ENCODE measurements at places on chromosomes 1 and 21.

DNA sequence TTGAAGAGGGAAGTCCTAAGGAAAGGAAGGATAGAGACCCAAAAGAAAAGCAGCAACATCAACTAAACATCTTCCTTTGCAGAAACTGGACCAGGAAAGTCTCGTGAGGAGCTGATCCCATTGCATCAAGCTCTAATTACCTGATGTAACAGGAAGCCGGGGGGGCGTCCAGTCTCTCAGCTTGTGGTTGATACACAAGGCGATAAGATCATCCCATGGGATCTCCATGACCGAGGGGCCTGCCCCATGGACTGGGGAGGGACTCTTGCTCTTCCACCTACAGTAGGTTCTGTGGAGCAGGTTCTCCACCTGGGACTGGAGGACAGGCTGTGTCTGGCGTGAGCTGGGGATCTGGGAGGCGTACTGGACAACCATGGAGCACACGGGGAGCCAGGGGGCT, 14.8 kb upstream of the LSS start:
- no peak for DNase-seq

DNA sequence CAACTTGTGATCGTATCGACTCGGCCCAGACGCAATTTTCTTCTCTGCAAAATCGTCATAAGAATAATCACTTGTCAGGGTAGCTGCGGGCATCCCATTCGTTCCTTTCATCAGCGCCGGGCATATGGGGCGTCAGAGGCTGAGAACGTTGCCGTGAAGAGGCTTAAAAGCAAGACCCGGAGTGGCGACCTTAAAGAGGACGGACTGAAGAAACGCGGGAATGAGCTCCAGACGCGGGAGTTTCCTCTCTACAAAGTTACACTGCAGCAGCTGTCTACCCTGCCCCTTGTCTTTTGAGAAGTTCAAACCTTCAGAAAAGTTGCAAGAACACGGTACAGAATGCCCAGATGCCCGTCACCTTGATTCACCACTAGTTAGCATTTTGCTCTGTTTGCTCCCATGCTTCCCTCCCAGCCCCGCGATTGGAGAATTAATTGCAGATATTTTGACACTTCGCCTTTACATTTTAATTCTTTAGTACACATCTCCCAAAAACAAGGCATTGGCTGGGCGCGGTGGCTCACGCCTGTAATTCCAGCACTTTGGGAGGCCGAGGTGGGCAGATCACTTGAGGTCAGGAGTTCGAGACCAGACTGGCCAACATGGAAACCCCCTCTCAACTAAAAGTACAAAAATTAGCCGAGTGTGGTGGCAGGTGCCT, 967 bp downstream of the CENPS start:
- no peak for DNase-seq

DNA sequence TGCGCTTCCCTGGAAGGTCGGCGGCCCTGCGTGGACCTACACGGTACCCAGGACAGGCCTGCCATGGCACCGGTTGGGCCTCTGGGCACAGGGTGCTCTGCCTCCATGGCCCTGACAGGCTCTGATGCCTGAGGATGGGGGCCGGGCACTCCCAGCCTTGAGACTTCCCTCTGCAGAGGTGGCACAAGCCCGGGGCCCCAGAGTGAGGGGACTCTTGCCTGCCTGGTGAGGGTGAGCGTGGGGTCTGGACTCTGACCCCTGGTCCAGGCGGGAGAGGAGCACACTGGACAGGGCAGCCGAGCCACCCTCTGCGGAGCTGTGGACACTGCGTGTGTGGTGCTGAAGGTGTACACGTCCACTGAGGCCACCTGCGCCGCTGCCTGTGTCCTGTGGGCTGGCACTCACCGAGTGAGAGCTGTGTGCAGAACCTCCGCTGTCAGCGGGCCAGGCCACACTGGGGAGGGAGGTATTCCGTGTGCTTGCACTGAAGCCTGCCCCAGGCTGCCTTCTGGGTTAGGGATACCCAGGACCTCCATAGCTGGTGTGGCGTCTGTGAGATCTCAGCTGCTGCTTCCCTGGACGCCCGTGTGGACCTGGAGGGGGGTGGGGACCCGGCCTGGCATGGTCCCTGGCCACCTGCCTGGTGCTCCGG, 10.4 kb downstream of the SKI start:
- DNase-seq: no peak

DNA sequence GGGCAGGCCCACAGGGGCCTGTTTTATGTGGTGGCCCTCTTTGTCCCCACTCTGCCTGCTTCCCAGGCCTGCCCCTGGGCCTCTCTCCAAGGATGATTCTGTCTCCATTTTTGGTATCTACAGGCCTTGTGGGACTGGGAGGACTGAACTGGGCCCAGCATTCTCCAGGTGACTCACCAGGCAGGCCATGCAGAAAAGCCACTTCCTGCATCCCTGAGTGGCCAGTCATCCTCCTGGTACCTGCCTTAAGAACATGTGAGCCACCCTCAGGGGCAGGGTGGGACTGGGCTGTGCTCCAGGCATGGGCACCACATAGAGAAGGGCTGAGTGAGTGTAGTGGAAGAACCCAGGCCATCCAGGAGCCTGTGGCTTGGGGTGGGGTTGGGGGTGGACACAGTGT, 20.0 kb upstream of the BCAR3 start:
- peak; percentile 97 for DNase-seq

GRCh38 chr1:193471981-193472380, 285.6 kb upstream of the B3GALT2 start:
- DNase-seq: no peak

DNA sequence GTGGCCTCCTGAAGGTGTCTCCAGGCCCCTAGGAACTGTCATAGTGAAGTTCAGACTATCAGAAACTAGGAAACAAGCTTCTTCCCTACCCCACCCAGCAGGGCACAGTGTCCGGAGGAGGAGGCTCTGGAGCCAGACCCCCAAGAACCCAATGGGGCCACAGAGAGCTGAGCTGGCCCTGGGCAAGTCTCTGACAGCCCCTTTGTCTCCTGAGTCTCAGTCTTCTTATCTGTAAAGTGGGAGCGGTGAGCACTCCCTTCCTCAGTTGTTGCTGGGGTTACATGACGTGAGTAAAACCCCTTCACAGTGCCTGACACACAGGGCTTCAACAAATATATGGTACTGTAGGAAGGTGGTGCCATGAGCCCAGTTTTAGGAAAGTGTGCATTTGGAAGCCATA, 675.8 kb downstream of the MATN1 start:
- no peak for DNase-seq

DNA sequence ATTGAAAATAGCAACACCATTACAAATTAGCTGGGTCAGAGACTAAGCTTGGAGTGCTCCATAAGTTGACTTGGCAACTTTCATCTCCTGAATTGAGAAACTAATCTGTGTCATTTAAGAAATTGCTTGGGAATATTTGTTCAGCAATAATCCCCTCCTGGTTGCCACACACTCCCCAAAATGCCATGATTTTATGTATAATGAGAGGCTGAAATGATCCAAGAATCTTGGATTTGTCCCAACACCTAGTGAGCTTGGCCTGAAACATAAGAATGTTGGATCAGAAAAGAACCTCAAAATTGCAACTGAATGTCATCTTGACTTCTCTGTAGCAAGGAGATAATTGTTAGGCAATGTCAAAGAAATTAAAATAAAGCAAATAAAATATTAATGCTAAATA, 805.9 kb upstream of the ADAMTS5 start:
- peak; percentile 45 for DNase-seq

GRCh38 chr1:156556354-156556753, 16.0 kb downstream of the IQGAP3 start:
- DNase-seq: no peak

GRCh38 chr1:36529769-36530260, 47.1 kb upstream of the CSF3R start:
- DNase-seq: no peak

DNA sequence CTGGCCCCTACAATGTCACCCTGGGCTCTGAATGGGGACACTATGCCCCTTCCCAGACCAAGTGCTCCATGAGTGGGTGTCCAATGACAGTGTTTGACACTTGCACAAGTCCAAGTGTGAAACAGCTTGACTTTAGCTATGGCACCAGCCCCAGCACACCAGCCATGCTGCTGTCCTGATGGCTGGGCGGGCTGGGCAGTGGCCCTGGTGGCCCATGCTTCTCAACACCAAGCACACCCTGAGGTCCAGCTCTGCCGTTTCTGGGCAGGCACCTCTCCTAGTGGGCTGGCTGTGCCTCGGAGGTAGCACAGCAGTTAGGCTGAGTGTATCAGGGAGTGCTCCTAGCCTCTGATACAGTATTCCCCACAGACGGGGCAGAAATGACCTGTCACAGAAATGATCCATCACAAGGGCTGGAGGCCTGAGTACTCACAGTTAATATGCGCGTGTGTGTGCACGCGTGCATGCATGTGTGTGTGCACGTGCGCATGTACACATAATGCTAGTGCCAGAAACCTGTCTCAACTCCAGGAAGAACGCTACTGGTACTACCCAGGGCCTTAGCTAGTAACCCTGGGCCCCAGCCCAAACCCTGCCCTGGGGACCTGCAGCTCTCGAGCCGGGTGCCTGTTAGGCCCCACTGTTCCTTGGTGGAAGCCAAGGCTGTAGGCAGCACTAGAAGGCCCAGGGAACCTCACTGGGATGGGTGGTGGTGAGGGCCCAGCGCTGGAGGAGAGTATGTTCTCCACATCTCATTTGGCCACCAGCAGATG, 134.0 kb downstream of the DMRTB1 start:
- DNase-seq: no peak

- DNase-seq: no peak
These were observed 274.4 kb downstream of the PLPP3 start for GRCh38 chr1:56304975-56305374.

GRCh38 chr1:3942416-3943122, 42.5 kb upstream of the C1orf174 start:
- DNase-seq: no peak

- DNase-seq: no peak
These were observed 41.0 kb downstream of the ATP2B4 start for GRCh38 chr1:203667616-203668015.

- DNase-seq: no peak
These were observed 92.0 kb downstream of the TIAM1 start for GRCh38 chr21:31252091-31252490.

DNA sequence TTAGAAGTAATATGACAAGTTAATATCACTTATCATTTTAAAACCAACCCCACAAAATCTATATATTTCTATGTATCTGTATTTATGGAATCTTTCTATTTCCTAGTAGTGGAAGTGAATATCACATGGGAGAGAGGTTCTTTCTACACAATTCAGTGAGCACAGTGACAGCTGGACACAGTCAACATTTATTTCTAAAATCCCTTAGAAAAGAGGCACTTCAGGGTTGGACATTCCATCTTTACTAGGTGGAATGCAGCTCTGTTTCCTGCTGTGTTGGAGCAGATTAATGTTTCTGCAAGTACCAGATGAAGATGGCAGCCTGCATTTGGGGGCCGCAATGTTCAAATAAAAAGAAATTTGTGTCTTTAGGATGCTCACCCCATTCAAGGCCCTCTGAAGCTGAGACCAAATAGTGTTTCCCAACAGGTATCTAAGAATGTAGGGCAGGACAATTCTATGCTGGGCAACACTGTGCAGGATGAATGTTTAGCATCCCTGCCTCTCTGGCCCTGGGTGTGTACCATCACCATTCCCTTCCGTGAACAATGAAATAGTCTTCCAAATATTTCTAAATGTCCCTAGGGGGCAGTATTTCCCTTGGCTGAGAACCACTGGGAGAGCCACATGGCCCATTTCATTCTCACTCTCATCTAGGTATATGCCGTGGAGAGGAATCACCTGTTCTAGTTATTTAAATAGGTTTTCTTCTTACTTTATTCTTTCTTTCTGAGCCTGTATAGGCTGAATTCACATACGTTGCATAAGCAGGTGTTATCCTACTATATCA, 394.8 kb downstream of the PRDM2 start:
- DNase-seq: no peak

DNA sequence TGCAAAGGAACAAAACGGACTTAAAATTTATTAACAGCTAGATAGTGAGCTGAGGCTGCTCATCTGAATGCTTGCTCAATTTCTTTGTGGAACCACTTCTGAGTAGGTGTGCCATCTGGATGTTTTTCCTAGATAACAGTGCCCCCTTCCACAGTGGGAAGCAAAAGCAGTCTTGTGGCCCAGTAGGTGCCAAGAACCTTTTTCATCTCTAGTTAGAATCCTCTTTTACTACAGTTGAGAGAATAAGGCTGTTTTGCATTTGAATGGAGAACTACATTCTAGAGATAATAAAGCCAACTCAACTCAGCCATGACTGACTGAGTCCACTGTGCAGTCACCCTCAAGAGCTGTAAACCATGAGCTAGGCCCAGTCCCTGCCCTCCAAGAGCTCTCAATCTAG, 13.3 kb downstream of the F3 start:
- no peak for DNase-seq

DNA sequence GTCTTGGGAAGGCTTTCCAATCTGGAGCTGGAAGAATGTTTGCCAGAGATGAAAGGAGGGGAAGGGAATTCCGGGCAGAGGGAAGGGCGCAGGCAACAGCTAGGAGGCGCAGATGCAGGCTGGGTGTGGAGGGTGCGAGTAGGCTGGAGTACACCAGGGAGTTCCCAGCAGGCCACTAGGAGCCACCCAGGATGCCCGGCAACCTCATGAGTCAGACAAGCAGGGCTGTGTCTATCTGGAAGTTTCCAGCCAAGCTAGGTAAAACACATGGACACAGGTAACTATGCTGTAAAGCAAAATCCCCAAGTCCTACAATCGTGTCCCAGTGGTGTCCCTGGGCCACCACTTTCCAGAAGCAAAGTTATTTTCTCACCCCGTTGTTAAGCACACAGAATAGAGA, 990 bp upstream of the NBL1 start:
- no peak for DNase-seq

DNA sequence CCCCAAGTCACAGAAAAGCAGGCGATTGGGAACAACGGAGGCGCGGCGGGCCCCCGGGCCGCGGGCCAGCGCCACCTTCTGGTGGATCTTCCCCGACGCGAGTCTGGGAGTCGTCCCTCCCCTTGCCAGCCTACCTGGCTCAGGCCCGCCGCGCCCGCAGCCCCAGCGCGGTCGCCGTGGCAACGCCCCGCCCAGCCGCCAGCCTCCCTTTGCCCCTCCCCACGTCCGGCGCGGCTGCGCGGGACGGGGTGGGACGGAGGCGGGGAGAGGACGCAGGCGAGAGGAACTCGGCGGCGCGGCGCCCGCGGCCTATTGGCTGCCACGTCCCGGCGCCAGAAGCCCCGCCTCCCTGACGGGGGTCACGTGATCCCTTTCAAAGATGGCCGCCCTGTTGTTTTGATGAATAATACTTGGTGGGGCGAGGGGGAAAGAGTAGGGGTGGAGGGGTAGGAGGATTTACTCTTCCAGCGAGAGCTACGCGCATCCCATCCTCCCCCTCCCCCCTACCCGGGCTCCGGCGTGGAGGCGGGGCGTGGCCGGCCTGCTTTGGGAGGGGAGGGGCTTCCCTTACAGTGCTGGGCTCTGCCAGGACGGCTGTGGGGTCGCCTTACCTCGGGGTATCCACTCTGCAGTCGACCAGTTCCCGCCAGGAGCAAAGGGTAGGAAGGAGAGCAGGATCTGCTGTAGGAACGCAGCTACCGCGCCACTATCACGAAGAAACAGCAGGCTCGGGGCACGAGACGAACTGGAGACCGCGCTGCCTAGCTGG, at the start of gene UBE4B:
Gene UBE4B, plus strand, starts transcription at position 369 of the 769 bp plus-strand sequence. CDS start 713 bp downstream, outside the sequence.
- DNase-seq: peak; percentile 97

DNA sequence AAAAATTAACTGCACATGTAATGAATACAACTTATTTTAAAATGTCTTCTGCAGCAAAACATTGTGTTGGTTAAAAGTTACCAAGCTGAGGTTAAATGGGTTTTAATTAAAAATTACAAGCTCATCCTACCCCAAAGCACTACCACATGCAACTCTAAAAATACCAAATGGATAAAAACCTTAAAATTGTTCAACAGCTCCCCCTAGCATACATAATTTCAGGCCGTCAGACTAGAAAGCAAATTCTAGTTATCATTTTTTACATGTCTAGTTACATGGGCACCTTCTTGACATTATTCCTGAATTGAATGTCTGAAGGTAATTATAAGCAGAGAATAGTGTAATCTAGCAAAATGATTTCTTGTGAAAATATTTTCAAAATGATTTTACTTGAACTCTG, 176.5 kb downstream of the C1orf21 start:
- peak; percentile 18 for DNase-seq
